ENCODE measurements at places on chromosomes 11 and 22.

GRCh38 chr11:134253188-134253993, at the start of the genes ACAD8 and THYN1:
ACAD8 (plus strand) TSS chr11:134253568; CDS start chr11:134253601, 33 bp downstream.
THYN1 (minus strand) TSS chr11:134253352; CDS start chr11:134252882, 470 bp downstream.
- DNase-seq, result peak; percentile 92

DNA sequence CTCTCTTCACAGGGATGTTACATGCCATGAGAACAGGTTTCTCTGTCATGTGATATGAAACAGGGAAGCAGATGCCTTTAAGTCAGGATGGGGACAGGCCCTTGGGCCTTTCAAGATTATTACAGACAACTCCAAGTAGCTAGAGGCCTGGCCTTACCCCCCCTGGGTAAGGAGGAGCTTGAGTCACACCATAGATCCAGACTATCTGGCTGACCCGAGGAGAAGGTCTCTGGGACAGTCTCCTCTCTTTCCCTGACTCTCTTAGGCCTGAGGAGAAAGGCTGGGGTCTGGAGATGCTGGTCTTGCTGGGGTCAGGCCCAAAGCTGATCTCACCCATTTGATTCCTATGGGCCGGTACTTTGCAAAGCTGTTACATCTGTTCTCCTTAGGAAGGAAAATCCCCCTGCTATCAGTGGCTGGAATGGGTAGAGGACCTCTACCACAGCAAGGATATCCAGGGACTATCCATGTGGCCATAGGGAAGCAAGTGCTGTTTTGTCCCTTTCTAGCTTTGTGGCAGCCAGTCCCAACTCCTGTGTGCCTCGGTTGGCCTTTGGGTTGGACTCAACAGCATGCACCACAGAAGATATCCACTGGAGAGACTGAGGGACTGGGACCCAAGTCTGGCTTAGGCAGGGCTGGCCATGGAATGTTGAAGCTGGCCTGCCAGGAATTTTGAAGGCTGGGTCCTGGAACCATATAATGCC, 25.2 kb downstream of the RELT start:
- no peak for DNase-seq

GRCh38 chr11:114317787-114318137, 21.6 kb downstream of the NNMT start:
- DNase-seq, result no peak

DNA sequence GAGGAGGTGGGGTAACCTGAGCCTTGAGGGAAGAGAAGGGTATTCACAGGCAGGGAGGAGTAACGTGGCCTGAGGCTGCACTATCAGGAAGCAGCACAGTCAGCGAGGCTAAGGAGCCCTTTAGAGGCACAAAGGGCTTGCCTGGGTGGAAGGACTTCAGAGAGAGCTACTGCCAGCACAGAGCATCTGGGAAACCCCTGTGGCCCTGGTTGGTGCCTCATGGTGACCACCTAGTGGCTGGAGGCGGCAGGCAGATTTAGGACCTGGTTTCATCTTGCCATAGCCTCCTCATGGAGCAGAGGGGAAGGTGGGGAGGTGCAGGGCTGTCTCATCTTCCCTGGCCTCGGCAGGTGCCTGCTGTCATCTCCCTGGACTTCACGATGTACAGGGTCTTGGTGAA, 64.5 kb downstream of the MPPED1 start:
- DNase-seq, result no peak

DNA sequence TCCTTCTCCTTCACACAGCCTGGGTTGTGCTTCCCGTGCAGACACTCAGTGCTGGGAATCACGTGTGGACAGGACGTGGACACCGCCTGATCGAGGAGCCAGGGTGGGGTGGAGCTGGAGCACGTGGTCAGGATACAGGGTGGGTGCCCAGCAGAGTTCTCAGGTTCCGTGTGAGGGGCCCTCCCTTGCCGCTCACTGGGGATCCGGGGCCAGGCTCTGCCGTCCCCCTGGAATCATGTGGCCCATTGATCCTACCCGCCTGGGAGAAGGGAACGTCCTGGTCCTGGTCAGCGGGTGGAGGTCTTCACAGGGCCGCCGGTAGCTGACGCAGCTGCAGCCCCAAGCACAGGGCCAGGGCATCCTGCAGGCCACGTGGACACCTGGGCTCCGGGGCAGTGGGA, 397.7 kb downstream of the TBC1D22A start:
- DNase-seq, result no peak
